ENCODE measurements at places on chromosomes 11 and 22. TPM values are rescaled to one million over a fixed set of nuclear protein-coding genes. Genes with fewer than 3 reads are reported as not detected.

DNA sequence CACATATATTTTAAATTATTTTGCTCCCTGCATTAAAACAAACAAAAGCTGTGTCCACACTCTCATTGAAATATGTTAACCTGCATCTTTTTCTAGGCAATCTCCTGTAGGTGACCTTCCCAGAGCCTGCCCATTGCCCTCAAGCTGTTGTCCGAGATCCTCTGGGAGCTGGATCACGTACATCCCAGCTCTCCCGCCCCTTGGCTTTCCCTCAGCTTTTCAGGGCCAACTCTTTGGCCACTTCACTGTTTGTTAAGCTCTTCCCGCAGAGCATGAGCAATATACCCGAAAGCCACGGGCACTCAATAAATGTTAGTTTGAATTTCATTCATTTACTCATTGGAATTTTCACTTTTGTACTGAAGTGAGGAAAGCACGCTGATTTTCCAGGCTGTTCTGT lies 32.2 kb downstream of the ELMOD1 start:
- no peaks in the 10 kb centered on the region for H3K36me3 ChIP-seq
- H3K4me3 ChIP-seq: no peak overlapping the region
- H3K27me3 ChIP-seq: peaks cover 4% of the 10 kb centered on the region
- no peak for DNase-seq
- H3K4me1 ChIP-seq: no peaks in the 10 kb centered on the region
- no peak overlapping the region for H3K27ac ChIP-seq

The ARHGEF17 gene
- 0.53 TPM for total RNA-seq

DNA sequence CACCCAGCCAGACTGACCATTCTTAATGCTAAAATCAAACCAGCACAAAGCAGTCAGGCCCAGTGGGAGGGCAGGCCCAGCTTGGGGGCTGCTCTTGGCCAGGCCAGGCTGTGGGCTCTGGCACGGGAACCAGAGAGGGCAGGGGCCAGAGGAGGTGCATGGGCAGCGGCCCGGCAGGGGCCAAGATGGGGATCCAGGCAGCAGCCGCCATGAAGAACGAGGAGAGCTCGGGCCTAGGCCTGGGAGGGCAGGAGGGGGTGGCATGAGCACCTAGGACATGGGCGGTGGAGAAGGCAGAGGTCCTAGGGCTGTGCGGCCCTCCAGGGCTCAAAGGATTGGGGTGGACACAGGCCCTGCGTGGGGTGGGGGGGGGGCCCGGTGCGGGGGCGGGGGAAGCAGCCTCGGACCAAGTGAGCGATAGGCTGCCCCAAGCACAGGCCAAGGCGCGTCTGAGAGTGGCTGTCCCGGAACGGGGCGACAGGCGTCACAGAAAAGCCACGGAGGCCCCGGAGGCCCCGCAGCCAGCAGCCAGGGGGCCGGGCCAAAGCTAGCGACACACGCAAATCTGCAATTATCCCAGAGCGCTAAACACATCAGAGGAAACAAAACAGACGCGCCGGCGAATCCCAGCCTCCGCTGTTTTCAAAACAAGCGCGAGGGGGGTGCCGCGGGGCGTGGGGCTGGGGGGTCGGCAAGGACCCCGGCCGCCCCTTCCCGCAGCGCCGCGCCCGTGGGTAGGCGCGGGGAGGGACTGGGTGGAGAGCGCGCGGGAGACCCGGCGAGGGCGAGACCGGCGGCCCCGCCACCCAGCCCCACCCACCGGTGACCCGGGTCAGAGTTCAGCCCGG lies 8.3 kb downstream of the PLXNB2 start:
- no peaks in the 10 kb centered on the region for H3K27me3 ChIP-seq
- no peak overlapping the region for H3K27ac ChIP-seq
- no peaks in the 10 kb centered on the region for H3K36me3 ChIP-seq

- H3K27ac ChIP-seq: no peak within 1 kb of the TSS
- H3K27me3 ChIP-seq: peaks cover 25% of the 10 kb centered on the region
- peak within 1 kb of the TSS; percentile 38 for H3K4me3 ChIP-seq
- H3K4me1 ChIP-seq: peaks cover 10% of the 10 kb centered on the region
Observed at GRCh38 chr11:134068829-134069425, at the start of gene JAM3. Gene JAM3, plus strand, starts transcription at chr11:134069072. Its CDS starts 12 bp downstream, at chr11:134069084.

GRCh38 chr22:29917052-29917902 lies 34.3 kb downstream of the MTMR3 start:
- H3K4me3 ChIP-seq: no peak overlapping the region
- no peaks in the 10 kb centered on the region for H3K4me1 ChIP-seq
- DNase-seq: no peak
- no peak overlapping the region for H3K27ac ChIP-seq
- no peaks in the 10 kb centered on the region for H3K27me3 ChIP-seq

All from K562 (cell line).